SK-N-SH treated with all-trans-retinoic acid at 6 μM for 48 hours (cell line): ENCODE measurements at places on chromosomes 2 and 18.
A peak's percentile ranks its signal among the peaks of the same experiment; 100 is the strongest.

DNA sequence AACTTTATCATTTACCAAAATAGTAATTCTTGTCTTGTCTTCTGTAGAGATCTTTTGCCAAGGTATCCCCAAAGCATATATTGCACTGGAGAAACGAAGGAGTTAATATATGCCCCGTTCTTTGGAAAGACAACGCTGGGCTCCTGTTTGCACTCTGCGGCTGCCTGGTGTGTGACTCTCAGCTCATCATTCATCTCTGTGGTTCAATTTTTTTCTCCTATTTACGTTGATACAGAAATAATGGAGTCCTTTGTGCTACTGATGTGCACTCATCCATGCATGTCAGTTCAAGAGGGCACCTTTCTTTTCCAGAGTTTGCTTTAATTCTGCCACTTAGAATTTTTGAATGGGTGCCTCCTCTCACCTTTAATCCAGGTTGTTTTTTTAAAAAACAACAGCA is 655.5 kb downstream of the DCDC2C start:
- no peak for ATAC-seq

DNA sequence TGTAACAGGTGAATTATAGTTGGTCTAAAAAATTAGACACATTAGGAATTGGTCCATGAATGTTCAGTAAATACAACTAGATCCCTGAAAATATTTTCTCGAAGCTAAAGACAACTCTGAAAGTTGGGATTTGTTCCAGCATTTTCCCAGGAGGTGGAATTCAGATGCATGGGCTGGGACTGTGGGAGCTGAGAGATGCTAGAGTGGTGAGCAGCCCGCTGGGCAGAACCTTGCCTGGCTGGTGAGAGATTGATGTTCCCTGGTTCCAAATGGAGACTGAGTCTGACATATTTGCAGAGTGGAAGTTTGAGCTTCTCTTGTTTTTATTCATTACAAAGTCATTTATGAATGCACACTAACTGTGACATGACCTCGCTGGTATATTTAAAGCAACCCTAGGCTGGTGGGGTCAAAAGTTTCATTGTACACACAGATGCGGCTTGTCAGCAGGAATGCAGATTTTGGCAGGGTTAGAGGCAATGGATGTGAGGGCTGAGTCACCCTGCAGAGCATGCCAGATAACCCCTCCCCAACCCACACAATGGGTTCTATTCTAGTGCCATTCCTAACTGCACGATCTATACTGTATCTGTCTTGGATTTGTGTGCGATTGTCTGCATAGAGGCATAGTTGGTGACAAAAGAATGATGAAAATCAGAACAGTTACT is 23.5 kb upstream of the TMEM178A start:
- peak; percentile 95 for ATAC-seq

DNA sequence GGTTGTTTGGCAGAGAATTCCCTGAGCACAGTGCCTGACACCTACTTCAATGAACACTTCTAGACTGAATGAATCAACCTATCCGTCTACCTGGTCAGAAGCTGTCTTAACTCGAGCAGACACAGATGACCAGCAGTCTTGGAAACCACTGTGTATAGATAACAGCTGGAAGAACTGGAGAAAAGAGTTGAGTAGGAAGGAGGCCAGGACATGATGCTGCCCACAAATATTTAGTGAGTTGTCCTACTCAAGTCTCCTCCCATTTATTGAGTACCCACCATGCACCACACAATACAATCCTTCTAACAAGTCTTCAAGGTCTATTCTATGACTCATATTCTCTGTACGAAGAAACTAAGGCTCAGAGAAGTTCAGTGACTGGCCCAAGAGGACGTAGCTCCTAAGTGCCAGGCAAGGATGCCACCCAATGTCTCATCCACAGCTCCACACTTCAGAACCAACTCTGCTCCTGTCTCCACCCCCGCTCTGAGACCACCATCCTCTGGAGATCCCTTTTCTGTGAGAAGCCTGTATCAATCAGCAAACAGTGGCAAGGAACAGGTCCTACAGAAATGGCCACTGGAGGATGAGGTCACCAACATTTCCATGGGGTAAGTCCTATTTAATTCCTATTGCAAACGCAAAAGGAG is 62.2 kb downstream of the GALNT14 start:
- ATAC-seq, result no peak

- no peak for ATAC-seq
Observed at GRCh38 chr2:168316073-168316440, 68.7 kb upstream of the STK39 start.

- peak; percentile 52 for ATAC-seq
Observed at GRCh38 chr2:207474863-207475485, 54.8 kb upstream of the CREB1 start.

DNA sequence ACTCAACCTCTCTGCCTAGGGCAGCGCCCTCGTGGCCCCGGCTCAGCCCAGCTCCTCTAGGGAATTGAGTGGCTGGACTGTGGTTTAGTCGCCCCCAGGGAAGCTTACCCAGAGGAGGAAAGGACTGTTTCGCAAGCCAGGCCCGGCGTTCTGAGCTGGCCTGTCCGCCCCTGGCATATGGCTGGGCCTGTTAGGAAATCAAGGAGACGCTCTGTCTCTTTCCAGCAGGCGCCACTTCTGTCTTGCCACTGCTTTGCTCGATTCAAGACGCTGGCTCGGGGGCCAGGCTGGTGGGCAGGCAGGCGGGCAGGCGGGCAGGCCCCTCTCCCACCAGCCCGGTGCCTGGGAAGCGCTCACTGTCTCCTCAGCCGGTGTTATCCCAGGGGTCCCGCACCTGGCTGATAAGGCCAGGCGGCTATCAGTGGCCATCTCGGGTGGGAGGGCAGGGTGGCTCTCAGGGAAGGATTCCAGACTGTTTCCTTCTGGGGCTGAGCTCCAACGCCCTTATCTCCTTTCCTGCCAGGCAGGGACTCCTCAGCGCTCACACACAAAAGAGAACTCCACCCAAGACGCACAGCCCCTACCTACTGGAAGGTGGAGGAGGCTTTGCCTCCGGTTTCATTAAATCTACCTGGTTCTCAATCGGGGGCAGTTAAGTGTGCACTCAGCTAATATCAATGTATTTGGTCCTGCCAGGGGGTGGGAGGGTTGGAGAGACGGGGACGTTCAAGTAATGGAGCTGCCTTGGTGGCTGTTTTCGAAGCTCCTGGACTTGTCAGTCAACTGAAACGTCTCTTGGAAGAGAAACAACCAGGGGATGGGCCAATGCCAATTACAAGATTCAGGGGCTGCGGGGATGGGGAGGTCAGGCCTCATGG is 109.1 kb downstream of the SMAD7 start:
- ATAC-seq, result no peak
